ENCODE measurements at places on chromosomes 1 and 21.

- DNase-seq: no peak
Observed at GRCh38 chr1:12566484-12567287, 51.3 kb downstream of the DHRS3 start.

GRCh38 chr1:204426035-204426436 is 14.4 kb upstream of the PPP1R15B start:
- DNase-seq: peak; percentile 88

DNA sequence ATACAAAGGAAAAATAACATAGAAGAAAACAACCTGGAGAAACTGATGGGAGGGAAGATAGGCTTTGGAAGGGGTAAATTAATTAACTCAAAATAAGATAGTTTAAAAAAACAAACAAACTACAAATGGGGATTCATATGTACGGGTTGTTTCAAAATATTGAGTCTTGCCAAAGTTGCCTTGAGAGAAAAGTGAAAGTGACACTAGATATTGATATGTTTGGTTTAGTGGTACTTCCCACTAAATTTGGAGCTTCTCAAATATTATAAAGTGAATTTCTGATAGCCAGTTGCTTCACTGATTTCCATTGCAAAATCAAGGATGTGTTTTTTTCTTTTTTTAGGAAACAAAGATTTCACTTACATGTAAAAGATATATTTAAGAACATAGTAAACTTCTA is 149.5 kb upstream of the RUNX1 start:
- DNase-seq: no peak

GRCh38 chr1:150262388-150263320 is 5.1 kb downstream of the CA14 start:
- DNase-seq: peak; percentile 77

GRCh38 chr21:35833388-35833787 is 226.9 kb downstream of the SETD4 start:
- DNase-seq: no peak

- peak; percentile 7 for DNase-seq
Observed at GRCh38 chr1:97017895-97018294, 296.3 kb downstream of the PTBP2 start.

DNA sequence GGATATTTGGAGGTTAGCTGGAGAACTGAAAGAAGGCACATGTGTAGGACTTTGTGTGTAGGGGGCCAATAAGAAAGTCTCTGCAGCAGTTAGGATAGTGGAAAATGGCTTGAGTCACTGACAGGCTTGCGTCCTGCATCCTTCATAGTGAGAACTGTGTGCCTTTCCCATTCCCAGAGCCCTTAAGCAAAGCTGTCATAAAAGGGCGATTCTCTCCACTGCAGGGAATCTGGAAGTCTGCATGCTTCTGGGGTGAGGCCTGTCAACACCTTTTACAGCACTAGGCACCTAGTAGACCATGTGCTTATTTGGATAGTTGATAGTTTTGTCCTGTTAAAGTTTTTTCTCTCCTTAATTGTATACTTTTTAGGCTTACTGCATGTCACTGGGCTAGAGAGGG is 39.4 kb upstream of the MACF1 start:
- no peak for DNase-seq

DNA sequence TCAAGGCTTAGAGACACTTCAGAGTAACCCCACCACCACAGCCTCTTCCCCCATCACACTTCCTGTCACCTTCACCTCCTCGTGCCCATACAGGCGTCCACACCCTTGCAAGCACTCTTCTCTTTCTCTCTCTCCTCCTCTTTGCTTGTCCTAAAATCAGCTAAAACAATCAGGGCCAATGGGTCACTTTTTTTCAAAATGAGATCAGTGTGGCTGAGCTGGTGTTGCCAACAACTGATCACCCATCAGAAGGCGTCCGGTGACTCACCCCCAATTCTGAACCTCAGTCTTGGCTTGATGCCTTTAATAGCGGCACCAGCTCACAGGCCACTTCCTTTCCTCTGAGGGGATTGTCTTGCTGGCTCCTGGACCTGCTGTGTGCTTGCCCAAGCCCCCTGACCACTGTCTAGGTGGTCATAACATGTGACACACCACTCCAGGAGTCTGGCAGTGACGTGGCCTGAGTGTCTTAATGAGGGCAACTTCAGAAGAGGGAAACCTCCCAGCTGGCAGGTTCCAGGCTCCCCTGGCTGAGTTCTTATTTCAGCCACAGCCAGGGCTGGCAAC is 1.6 kb downstream of the DRAXIN start:
- DNase-seq: peak; percentile 83

GRCh38 chr1:209527372-209527771 is 56.1 kb upstream of the CAMK1G start:
- DNase-seq: peak; percentile 38

DNA sequence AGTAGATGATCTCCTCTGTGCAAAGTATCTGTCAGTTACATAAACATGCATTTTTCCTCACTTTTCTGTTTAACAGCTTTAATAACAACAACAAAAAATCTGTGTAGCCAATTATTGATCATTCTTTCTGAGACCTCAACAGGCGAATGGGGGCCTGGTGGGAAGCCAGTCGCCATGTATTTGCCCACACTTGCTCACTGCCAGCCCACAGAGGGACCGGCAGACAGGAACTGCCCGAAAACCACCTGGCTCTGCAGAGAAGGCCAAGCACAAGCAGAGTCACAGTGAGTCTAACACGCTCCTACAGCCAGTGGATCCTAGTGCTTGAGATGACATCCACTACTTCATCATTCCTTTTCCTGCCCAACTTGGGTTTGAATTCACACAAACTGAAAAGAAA is 56.1 kb downstream of the NPHP4 start:
- DNase-seq: no peak

DNA sequence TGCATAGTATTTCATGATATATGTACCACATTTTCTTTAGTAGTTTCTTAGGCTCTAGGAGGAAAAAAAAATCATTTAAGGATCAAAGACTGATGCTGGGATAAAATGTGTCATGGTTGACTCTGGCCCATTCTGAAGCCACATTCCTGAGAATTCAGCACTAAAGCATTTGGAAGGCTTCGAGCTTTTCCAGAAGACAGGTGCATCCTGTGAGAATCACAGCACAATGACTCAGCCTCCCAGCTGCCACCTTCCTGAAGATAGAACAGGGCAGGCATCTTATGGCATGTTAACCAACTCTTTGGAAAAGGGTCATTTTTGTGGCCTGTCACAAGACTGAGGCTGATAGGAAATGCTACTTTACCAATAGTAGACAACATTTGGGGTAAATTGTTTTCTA is 359.9 kb downstream of the PCP4 start:
- DNase-seq: no peak

DNA sequence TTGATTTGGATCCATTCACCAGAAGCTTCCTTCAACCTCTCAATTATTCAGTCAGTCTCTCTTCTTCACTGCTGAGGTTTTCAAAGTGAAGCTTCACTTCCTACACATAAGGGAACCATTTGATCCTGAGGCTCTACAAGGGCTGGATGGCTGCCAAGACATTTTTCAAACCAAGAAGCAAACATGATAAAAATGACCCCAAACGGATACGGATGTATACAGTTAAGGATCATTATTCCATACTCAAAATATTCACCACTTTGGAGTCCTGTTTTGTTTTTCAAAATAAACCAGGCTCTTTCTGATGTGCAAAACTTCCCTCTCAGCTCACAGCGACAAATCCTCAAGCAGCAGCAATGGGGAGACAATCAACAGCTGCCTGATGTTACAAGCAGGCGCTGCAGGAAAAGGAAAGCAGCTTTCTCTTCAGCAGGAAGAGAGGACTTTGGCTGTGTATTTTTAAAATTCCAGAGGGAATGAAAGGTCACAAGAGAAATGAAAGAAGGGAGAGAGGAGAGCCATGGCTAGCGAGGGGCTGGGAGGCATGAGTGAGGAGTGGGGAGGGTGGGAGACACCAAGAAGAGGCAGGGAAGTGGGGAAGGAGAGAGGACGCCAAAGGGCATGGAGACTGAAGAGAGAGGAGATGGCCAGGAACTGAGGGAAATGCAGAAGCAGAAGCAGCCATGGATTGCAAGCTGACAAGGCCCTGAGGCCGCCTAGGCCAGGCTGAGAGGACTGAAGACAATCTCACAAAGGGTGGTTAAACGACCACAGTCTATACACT is 145.4 kb downstream of the SLC45A1 start:
- DNase-seq: peak; percentile 21

- DNase-seq: peak; percentile 11
Observed at GRCh38 chr1:237186675-237187074, 144.7 kb downstream of the RYR2 start.

- no peak for DNase-seq
Observed at GRCh38 chr1:185487026-185487425, 170.0 kb upstream of the IVNS1ABP start.

DNA sequence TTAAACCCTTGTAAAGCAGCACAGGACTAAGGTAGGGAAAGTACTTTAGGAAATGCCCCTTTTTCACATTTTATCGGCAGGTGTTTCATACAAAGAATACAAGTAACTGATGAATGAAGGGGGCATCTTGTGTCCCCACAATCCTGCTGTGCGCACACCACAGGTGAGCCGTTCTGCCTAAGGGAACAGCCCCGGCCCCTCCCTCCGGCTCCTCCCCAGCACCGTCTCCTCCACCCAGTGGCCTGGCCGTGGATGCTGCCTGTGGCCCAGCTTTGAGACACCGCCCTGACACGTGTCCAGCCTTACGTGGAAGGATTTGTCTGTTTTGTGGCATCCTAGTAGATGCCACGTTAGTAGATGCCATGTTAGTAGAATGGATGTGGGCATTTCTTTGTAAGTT is 12.8 kb downstream of the FAAP20 start:
- DNase-seq: no peak

GRCh38 chr1:29311352-29312030 is 75.2 kb downstream of the PTPRU start:
- no peak for DNase-seq

DNA sequence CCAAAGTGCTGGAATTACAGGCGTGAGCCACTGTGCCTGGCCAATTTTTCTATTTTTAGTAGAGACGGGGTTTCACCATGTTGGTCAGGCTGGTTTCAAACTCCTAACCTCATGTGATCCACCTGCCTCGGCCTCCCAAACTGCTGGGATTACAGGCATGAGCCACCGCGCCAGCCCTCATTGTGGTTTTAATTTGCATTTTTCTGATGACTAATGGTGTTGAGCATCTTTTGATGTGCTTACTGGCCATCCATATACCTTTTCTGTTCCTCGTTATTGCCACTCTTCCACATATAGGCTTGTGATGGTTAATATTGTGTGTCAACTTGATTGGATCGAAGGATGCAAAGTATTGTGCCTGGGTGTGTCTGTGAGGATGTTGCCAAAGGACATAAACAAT is 17.4 kb upstream of the ENAH start:
- no peak for DNase-seq

DNA sequence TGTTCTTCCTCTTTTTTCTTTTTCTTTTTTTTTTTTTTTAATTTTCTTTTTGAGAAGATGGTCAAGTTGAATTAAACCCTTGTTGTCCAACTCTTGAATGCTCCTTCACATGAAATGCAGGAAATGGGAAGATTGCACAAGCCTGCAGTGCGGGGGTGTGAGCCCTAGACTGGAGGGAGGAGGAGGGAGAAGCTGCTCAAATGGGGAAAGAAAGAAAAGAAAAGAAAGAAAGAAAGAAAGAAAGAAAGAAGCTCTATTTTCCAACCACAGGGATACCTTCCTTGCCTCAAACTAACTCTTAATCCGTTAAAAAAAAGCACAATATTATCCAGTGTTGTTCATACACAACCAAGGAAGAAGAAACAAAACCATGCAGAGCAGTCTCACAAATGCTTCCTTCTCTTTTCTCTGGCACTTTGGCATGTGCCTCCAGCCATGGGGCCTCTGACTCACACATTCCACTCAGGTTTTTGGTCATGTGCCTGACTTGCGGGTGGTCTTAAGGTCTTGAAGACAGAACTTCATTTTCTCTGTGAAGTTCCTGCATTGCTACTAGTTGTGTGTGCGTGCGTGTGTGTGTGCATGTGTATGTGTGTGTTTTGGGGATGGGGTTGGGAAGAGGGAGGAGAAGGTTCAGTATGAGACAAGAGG is 276.1 kb downstream of the RPS6KC1 start:
- peak; percentile 36 for DNase-seq

DNA sequence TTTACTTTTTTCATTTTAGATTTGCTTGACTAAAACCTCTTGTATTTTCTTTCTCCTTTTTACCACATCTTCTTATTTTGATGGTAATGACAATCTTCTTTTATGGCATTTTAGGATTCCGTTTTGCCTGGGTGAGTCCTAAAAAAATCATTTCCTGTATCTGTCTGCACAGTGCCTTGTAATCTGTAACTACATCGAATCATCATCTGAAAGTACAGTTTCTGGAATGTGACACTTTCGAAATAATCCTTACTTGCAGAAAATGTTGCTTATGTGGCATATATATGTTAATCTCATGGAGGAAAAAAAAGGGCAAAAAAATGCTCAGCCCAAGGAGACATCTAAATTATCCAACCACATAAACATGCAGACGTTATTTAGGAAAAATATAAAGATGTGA is 29.0 kb downstream of the GREM2 start:
- DNase-seq: no peak

GRCh38 chr1:74772945-74773344 is 40.0 kb downstream of the TYW3 start:
- DNase-seq: no peak

GRCh38 chr1:216887032-216887431 is 163.8 kb upstream of the ESRRG start:
- no peak for DNase-seq

DNA sequence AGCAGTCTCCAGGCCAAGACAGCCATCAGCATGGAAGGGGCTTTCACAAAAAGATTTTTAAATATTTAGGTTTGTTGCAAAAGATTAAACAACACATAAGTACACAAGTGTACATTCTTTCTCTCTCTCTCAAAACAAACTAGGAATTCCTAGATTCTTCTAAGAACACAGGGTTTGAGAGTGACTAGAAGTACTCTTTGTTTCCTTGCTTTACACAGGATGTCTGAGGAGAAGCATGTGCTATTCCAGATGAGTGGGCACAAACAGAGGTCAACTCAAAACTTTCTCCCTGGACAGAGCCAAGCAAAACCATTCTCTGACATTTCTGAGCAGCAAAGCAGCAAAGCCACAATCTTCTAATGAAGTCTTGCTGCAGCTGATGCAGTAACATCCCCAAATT is 210.6 kb upstream of the HOOK1 start:
- DNase-seq: no peak

GRCh38 chr1:241782396-241782795 is 65.6 kb upstream of the EXO1 start:
- DNase-seq: peak; percentile 7

DNA sequence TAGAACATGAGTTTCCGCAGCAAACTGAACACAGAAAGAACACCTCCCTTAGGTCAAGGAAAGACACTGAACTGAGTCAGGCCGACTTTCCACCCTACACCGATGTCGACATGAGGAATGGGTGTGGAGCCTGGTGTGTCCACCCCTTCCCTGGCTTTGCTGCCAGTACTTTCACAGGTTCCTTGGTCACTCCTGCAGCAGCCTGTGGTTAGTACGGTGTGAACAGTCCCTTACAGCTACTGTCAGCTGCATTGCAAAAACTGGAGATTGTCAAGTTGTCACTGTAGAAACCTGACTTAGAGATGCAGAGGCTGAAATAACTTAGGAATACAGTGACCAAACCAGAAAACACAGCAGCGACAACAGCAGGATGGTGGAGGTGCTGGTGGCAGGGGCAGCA is 7.1 kb downstream of the PGLYRP3 start:
- DNase-seq: no peak
